ENCODE measurements at places on chromosomes 7 and 10.

DNA sequence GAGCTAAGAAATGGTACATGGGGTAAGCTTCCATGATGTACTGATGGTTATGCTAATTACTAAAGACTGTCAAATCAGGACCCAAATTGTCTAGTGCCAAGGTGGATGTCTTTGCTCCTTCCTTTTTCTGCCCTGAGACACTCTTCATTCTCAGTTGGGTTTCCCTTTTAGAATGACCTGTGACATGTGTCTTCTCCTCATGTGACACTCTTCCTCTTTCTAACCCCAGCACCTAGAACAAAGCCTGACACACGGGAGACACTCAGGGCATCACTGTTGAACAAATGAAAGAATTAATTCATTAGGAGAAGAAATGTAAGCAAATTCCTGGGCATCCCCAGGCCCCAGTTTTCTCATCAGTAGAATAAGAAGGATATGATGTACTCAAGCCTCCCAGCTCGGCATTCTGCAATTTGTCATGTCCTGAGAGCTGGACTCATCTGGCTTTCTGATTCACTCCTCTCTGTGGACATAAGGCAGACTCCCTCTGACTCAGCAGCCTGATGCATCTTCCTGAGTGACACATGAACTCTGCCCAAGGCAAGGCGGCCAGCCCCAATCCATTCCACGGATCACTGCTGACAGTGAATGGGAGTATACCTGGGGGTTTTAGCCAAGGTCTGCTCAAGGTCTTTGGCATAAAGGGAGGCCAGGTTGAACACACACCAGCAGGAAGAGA, 473.8 kb downstream of the KCNMA1 start:
- peak; percentile 53 for DNase-seq

- DNase-seq, result no peak
Observed at GRCh38 chr10:73576890-73577591, 14.1 kb downstream of the USP54 start.

DNA sequence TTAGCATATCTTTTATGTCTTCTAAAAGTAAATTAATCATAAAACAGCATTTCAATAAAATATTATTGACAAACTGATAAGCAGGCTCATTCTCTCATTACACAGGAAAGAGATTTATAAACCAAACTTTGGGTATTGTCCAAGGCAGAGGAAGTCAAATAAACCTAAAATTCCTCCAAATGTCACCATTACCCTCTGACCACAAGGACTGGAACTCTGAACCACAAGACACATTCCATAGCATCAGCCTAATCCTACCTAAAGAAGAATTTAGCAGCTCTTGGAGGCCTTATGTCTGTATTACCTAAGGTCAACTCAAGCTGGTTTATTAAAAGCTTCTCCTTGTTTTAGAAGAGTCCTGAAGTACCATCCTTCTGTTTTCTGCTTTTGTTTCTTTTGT, 82.4 kb upstream of the SLC13A1 start:
- no peak for DNase-seq

GRCh38 chr7:137804836-137805235, 41.9 kb downstream of the DGKI start:
- no peak for DNase-seq

- DNase-seq, result no peak
Observed at GRCh38 chr7:30559611-30560010, 35.1 kb upstream of the GARS1 start.

DNA sequence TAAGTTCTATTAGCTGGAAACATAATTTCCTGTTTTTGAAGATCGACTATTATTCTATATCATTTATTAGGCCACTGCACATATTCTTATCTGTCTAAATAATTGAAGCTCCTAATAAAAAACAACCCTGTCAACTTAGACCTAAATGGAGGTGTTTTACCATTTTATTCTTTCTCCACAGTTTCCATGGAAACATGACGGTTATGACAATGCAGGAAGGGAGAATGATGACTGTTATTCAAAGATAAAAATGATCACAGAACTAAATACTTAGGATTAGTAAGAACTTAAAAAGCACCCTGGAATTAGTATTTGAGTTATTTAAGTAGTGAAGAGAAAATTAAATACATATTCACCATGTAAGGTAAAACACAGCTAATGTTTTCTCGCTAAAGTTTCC, 119.9 kb upstream of the DKK1 start:
- DNase-seq, result no peak

DNA sequence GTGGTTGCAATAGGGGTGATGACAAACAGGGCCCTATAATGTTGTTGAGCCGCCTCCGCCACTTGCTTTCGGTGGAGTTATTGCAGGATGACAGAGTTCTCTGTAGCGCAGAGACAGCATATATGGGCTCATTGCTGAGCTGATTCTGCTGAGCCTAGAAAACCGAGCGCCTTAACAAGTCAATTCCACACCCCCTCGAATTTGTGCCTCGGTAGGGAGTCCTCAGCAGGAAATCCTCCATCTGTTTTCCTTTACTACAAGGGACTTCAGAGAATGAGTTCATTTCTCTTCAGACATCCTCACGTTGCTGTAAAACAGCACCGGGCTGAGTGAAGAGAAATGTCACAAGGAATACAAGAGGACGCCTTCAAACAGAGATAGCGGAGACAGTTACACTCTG, 90.7 kb upstream of the KIAA1217 start:
- DNase-seq, result no peak

DNA sequence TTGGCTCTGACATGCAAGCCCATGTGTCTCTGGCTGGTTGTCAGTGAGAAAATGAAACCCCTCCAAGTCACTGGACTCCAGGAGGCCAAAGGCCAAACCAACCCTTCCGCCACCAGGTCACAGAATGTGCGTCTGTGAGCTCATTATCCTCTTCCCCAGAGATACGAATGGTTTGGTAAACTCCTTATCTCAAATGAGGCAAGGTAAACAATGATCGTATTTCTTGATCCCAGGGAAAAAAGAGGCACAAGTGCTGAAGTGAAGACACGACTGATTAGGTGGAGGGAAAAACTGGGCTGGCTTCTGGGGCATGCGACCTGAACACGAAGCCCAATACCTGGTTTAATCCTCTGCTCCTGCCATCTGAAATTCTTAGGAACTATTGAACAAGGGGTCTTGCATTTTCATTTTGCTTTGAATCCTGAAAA, 70.6 kb upstream of the ARID5B start:
- no peak for DNase-seq

GRCh38 chr7:71251706-71252105, 119.8 kb downstream of the GALNT17 start:
- no peak for DNase-seq

- no peak for DNase-seq
Observed at GRCh38 chr7:36456138-36456537, 66.5 kb downstream of the ANLN start.

DNA sequence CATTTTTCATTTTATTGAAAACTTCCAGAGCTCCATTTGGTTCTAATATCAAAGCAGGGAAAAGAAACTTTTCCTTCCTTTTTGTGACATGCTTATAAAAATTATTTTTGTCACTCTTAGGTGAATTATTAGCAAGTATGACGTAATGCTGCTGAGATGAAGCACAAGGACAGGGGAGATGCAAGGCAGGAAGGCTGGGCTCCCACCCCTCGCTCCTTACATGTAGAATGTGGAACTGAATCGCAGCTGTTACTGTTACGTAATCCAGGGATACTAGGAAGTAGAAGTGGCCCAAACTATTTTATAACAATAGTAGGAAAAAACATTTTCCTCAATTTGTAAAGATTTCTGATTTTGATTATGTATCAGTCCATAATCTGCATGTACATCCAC, 17.1 kb upstream of the GTPBP4 start:
- no peak for DNase-seq

- no peak for DNase-seq
Observed at GRCh38 chr7:120521761-120522737, 249.1 kb downstream of the KCND2 start.

- DNase-seq, result no peak
Observed at GRCh38 chr7:50718311-50718710, 64.4 kb downstream of the GRB10 start.

- no peak for DNase-seq
Observed at GRCh38 chr7:139748941-139749340, 28.9 kb downstream of the HIPK2 start.

- no peak for DNase-seq
Observed at GRCh38 chr7:158975526-158976467, 119.4 kb downstream of the DYNC2I1 start.

GRCh38 chr7:145152589-145152988, 316.7 kb upstream of the TPK1 start:
- no peak for DNase-seq

GRCh38 chr10:23173214-23174073, 18.7 kb upstream of the PTF1A start:
- DNase-seq, result no peak

GRCh38 chr7:75872073-75872782, 6.6 kb upstream of the RHBDD2 start:
- no peak for DNase-seq

DNA sequence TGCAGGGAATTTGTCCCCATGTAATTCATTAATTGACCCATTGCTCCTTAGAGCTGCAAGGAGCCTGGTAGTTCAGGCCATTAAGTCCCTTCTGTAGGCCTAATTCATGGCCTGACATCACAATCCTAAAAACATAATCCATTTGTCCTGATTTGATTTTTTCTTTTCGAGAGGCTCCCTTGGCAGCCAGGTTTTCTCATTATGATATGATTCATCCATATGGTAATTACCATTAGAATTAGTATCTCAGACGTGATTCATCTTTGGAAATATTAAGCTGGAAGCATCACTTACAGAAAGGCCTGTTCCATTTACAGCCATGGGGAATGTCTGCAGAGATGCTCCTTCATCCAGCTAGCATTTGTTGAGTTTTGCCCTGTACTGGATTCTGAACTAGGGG, 128.5 kb downstream of the PLCE1 start:
- DNase-seq, result no peak

DNA sequence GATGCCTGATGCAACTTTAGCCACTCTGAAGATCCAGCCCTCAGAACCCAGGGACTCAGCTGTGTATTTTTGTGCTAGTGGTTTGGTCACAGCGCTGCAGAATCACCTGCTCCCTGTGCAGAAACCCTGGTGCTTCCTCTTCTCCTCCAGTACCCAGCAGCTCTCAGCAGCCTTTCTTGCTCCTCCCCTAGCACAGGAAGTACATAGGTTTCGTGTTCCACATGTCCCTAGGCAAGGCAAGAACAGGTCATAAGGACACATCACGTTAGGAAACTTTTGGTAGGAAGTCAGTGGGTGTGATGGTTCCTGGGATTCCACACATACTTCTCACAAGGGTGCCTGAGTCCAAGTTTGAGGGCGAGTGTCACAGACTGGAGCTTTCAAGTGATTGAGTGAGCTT, 167.9 kb upstream of the PRSS1 start:
- DNase-seq, result no peak

DNA sequence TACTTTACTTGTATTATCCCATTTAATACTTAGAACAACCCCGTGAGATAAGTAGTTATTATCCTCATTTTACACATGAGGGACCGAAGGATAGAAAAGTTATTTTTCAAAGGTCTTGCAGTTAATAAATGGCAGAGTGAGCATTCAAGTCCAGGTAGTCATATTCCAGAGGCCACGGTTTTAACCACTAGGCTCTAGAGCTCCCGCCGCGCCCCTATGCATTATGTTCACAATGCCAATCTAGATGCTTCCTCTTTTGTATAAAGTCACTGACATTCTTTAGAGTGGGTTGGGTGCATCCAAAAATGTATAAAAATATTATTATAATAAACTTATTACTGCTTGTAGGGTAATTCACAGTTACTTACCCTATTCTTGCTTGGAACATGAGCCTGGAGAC, 11.4 kb upstream of the CFAP69 start:
- DNase-seq, result no peak

- DNase-seq, result no peak
Observed at GRCh38 chr7:148391591-148391990, 199.0 kb upstream of the C7orf33 start.

GRCh38 chr7:816751-817671, 15.3 kb upstream of the SUN1 start:
- DNase-seq, result no peak

GRCh38 chr7:84642611-84643010, 448.0 kb upstream of the SEMA3A start:
- DNase-seq, result no peak

GRCh38 chr7:25402532-25402931, 174.2 kb upstream of the NPVF start:
- DNase-seq, result no peak

- DNase-seq, result peak; percentile 82
Observed at GRCh38 chr7:12570534-12571461, at the start of gene SCIN. SCIN (plus strand) TSS chr7:12570720; CDS start chr7:12570787, 67 bp downstream.

GRCh38 chr7:147535701-147536111, 1054.9 kb upstream of the C7orf33 start:
- DNase-seq, result no peak

GRCh38 chr7:135441791-135442190, 68.1 kb downstream of the CNOT4 start:
- no peak for DNase-seq

DNA sequence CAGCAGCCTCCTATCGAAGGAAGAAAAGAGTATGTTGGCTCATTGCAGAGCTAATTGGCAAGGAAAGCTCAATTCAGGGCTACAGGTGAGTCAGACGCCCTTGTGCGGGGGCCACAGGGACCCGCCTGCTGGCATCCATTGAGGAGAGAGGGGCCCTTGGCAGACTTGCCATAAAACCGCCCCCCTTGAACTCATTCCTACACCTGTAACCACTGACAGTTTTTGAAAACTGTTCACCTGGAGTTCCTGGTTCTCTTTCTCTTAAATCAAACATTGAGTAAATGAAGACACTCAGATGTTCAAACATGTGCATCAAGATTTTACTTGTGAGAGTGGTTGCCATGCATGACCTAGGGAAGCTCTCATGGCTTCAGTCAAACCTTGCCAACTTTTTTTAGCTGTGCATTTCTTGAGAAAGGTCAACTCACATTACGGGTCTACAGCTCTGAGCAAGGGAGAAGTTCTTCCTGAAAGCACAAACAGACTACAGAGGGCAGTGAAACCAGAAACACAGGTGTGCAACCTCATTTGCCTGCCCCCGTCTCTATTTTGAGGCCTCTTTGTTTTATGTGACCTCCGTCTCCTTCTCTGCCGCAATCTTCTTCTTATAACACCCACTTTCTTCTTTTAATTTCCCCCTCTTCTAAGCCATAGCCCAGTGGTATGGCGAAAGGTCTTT, 87.8 kb downstream of the TBXAS1 start:
- DNase-seq, result no peak

GRCh38 chr7:79691074-79691473, 237.6 kb upstream of the MAGI2 start:
- no peak for DNase-seq

- DNase-seq, result peak; percentile 44
Observed at GRCh38 chr10:132306864-132307751, 642 bp downstream of the STK32C start.

GRCh38 chr7:70670288-70670687, 461.7 kb upstream of the GALNT17 start:
- DNase-seq, result no peak

- no peak for DNase-seq
Observed at GRCh38 chr10:86042161-86042560, 324.4 kb downstream of the GRID1 start.

- peak; percentile 19 for DNase-seq
Observed at GRCh38 chr10:87734987-87735827, 75.5 kb downstream of the PAPSS2 start.

- no peak for DNase-seq
Observed at GRCh38 chr7:132901241-132901640, 180.6 kb downstream of the CHCHD3 start.
